Right renal pelvis (tissue), 4 donors: ENCODE measurements at places on chromosomes 3 and 15. TPM values are rescaled to one million over a fixed set of nuclear protein-coding genes. Genes with fewer than 3 reads are reported as not detected.

The GCNT3 gene
- polyA plus RNA-seq, result 0.94 TPM

The SERPINI2 gene
- polyA plus RNA-seq, result 1.6 TPM

The CFAP100 gene
- polyA plus RNA-seq, result 1.2 TPM

The BSN gene
- 1.7 TPM for polyA plus RNA-seq
